H1 (cell line): ENCODE measurements at places on chromosomes 2 and 18. TPM values are rescaled to one million over a fixed set of nuclear protein-coding genes. Genes with fewer than 3 reads are reported as not detected.

DNA sequence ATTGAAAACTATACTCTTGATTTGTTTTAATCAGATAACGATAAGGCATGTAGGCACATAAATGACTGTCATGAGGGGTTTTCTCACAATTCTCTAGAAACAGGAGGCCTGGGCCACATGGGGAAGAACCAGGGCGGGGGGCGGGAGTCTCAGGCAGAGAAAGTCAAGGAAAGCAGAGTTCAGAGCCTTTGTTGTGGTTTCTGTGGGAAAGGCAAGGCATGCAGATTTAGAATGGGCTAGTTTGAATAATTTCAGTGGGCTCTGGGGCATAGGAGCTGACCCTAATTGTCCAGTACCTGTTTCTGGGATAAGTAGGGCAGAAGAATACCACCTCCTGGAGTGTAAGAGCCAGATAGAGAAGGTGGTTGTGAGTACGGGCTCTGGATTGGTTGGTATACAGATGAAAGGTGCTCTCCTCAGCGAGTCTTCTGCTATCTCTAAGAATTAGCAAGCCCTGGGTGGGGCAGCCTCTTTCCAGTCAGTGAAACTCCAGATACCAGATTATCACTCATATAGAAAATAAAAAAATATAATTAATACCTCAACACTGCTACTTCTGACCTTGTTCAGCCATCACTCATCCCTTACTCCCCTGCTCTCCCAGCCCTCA lies 41.5 kb upstream of the CYRIA start:
- DNase-seq, result no peak
- no peak overlapping the region for H3K4me3 ChIP-seq
- H3K36me3 ChIP-seq, result no peaks in the 10 kb centered on the region

DNA sequence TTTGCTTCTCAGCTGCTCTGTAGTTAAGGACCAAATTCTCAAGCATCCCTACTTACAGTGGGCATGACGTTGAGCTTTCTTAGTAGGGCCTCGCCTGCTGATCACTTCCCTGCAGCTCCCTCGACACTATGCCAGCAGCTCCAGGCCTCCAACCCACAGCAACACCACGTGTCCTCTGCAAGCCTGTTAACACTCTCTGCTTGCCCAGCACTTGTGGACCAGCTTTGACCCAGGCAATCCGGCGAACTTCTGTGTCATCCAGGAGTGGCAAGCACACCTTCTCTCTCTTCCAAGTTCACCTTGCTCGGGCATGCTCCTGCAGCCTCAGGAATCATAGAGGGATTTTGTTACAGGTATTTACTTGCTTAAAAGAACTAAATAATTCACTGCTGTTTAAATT lies 138.6 kb upstream of the FHL2 start:
- no peak for DNase-seq
- H3K27me3 ChIP-seq, result no peaks in the 10 kb centered on the region
- no peak overlapping the region for H3K4me3 ChIP-seq

DNA sequence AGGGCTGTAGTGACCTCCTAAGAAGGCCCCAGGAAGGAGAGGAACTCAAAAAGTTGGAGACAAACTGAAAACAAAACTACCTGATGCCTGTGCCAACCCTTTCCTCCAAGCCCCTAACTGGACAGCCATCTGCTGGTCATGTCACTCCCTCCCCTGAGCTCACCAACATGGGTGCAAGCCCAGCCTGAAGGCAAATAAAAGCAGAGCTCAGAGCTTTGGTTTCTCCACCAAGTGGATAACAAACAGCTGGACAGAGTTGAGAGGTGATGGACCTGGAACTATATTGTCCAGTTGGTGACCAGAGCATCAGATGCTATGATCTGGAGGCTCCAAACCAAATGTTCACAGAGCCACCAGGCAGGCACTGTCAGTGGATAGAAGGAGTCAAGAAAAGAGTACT lies 34.6 kb upstream of the MAL start:
- no peaks in the 10 kb centered on the region for H3K36me3 ChIP-seq
- no peaks in the 10 kb centered on the region for H3K27me3 ChIP-seq
- H3K4me1 ChIP-seq, result no peaks in the 10 kb centered on the region
- H3K4me3 ChIP-seq, result no peak overlapping the region
- no peak overlapping the region for H3K27ac ChIP-seq

DNA sequence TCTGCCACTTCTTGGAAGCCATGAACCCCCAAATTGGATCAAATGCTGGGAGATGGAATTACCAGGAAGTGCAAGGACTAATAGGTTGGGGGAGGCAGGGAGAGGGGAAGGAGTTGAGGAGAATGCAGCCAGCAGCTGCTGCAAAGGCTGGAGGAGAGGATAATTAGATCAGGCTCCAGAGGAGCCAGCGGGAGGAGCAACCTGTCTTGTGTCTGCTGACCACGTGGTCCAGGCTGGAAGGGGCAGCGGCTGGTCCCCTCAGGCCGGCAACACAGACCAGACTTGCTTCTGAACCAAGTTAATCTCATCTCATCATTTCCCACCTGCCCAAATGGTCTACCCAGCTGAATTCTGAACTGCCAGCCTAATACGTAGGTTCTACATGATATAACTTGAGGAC lies 68.3 kb downstream of the MRO start:
- no peak for DNase-seq
- H3K4me3 ChIP-seq, result no peak overlapping the region
- no peak overlapping the region for H3K27ac ChIP-seq
- no peaks in the 10 kb centered on the region for H3K36me3 ChIP-seq

ATL2 gene
- 82.9 and 84.6 TPM in 2 replicates for total RNA-seq
